Esophagus squamous epithelium (tissue), 5 donors: ENCODE measurements at places on chromosomes 11 and 22.

DNA sequence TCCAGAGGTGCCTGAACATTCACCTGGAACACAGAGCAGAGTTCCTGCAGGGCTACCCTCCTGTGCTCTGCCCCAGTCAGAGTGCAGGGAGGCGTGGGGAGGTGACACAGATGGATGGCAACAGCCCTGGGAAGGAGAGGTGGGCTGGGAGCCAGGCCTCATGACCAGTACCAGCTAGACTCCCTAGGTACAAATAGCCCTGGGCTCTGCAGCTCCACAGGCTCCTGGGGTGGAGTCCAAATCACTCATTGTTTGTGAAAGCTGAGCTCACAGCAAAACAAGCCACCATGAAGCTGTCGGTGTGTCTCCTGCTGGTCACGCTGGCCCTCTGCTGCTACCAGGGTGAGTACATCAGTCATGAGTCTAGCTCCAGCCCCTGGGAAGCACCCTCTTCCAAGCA lies at the start of gene SCGB1D2:
Gene SCGB1D2, plus strand, starts transcription at position 219 of the 400 bp plus-strand sequence. Its CDS starts 69 bp downstream, at position 288.
- no peak within 1 kb of the TSS for H3K4me3 ChIP-seq
- no peak for DNase-seq
- no peaks in the 10 kb centered on the region for H3K4me1 ChIP-seq

GRCh38 chr11:1557904-1558774 lies 13.9 kb downstream of the DUSP8 start:
- H3K27me3 ChIP-seq, result no peaks in the 10 kb centered on the region
- peaks cover 23% of the 10 kb centered on the region for H3K4me1 ChIP-seq
- no peak for DNase-seq
- peak overlapping the region; percentile 15 for H3K4me3 ChIP-seq

DNA sequence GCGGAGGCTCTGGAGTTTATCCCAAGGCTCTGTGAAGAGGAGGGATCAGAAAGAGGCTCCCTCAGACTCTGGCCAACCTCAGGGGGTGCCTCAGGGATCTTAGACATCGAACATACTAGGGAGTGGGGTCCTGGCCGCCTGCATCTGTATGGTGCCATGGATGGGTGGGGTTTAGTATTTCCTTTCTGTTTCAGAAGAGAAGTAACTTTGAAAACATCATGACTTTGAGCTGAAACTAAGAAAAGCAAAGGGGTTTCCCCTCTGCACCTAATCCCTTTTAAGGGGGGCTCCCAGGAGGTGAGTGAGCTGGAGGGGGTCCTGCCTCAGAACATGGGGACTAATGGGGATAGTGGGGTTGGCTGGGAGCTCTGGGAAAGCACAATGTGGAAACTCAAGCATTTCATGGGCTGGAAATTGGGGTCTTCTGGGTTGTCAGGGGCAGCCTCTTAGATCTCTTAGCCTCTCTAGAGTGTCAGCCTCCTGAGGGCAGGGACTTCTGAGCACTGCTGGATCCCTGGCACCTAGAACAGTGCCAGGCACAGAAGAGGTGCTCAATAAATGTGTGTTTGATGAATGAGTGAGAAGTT lies 11.8 kb upstream of the SSTR3 start:
- H3K36me3 ChIP-seq, result no peaks in the 10 kb centered on the region
- H3K4me3 ChIP-seq, result no peak overlapping the region
- H3K4me1 ChIP-seq, result peaks cover 21% of the 10 kb centered on the region
- H3K27ac ChIP-seq, result no peak overlapping the region
- no peak for DNase-seq
- H3K27me3 ChIP-seq, result no peaks in the 10 kb centered on the region

DNA sequence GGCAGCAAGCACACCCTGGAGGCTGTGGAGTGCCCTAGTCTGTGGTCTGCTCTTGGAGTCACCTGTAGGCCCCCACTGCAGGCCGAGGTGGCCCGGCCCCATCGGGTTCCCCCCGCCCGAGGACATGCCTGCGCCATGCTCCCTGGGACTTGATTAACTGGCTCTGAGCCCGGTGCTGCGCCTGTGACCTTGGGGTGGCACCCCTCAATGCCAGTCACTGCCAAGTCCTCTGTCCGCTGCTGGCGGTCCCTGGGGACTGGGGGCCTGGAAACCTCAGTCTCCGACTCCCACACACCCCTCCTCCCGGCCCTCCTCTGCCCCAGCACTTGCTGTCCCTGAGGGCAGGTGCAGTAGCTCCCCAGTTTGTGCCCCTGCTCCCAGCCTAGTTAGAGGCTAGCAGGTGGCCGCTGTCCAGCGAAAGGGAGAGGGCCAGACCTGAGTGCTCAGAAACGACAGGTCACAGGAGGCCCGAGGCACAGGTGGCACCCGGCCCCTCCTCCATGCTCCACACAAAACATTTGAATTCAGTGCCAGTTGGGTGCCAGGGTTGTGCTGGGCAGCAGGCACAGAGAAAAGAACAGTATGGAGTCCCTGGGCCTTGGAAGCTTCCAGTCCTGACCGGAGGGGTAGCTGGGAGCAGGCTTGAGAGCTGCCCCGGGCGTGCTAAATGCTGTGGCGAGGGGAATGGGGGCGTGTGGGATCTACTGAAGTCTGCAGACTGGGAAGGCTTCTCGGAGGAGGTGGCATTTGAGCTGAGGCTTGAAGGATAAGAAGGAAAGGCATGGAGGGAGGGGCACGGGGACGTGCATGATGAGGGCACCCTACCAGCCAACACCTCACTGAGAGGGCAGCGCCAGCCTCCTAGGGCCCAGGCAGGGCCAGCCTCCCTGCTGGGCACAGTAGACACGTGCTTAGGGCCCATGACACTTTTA lies 16.4 kb upstream of the FLRT1 start:
- no peaks in the 10 kb centered on the region for H3K4me1 ChIP-seq
- no peak overlapping the region for H3K27ac ChIP-seq
- H3K4me3 ChIP-seq, result no peak overlapping the region
- H3K27me3 ChIP-seq, result peaks cover 6% of the 10 kb centered on the region
- H3K36me3 ChIP-seq, result no peaks in the 10 kb centered on the region
- no peak for DNase-seq

DNA sequence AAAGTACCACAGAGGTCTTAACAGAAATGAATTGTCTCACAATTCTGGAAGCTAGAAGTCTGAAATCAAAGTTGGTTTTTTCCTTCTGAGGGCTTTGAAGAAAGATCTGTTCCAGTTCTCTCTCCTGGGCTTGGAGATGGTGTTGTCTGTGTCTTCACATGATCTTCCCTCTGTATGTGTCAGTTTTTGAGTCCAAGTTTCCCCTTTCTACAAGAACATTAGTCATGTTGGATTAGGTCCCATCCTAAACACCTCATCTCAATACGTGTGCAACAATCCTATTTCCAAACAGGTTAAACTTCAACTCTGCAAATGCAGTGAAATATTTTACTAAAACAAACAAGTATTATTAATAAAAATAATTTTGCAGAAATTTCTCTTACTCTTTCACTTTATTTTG lies 3.1 kb upstream of the PTS start:
- H3K36me3 ChIP-seq, result no peaks in the 10 kb centered on the region
- no peaks in the 10 kb centered on the region for H3K27me3 ChIP-seq
- H3K4me3 ChIP-seq, result no peak overlapping the region
- peaks cover 13% of the 10 kb centered on the region for H3K4me1 ChIP-seq
- peak overlapping the region; percentile 65 for H3K27ac ChIP-seq

- no peaks in the 10 kb centered on the region for H3K27me3 ChIP-seq
- DNase-seq, result no peak
- no peak overlapping the region for H3K27ac ChIP-seq
- H3K4me3 ChIP-seq, result no peak overlapping the region
Observed at GRCh38 chr22:50004918-50005317, 7.6 kb downstream of the IL17REL start.

GRCh38 chr11:120256178-120256577 lies 16.2 kb downstream of the POU2F3 start:
- H3K36me3 ChIP-seq, result no peaks in the 10 kb centered on the region
- H3K27ac ChIP-seq, result no peak overlapping the region
- H3K4me3 ChIP-seq, result no peak overlapping the region
- H3K27me3 ChIP-seq, result no peaks in the 10 kb centered on the region
- peaks cover 4% of the 10 kb centered on the region for H3K4me1 ChIP-seq

- H3K4me1 ChIP-seq, result peaks cover 19% of the 10 kb centered on the region
- H3K4me3 ChIP-seq, result no peak overlapping the region
- no peaks in the 10 kb centered on the region for H3K36me3 ChIP-seq
Observed at GRCh38 chr11:6650980-6651379, 4.6 kb downstream of the DCHS1 start.
